HT1080 (cell line): ENCODE measurements at places on chromosomes 3 and 15. TPM values are rescaled to one million over a fixed set of nuclear protein-coding genes. Genes with fewer than 3 reads are reported as not detected.

GRCh38 chr3:861721-862120, 231.1 kb upstream of the CNTN6 start:
- DNase-seq = no peak

- peak; percentile 84 for DNase-seq
Measured at GRCh38 chr3:117997201-117998049, 1037.2 kb downstream of the IGSF11 start.

GRCh38 chr3:110903771-110904519, 167.7 kb upstream of the NECTIN3 start:
- no peak for DNase-seq

- no peak for DNase-seq
Measured at GRCh38 chr15:75195122-75195765, 6.4 kb upstream of the C15orf39 start.

DNA sequence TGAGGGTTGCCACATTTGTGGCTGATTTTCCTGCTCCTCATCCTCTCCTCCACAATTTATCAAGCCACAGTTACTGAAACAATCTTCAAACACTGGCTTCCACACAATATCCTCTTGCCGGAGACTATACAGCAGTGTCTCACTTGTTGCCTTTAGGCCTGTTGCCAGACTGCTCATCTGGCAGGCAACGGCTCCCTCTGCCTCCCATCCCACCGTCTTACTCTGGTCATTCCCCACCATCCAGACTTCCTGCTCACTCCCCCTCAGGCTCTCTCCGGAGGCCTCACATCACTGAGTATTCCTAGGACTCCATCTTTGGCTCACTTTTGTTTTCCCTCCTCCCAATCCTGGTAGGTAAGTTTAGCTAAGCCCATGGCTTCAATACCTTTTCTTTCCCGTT, 301.9 kb downstream of the IL20RB start:
- DNase-seq = peak; percentile 54

- DNase-seq = no peak
Measured at GRCh38 chr3:128443771-128444170, 22.9 kb downstream of the DNAJB8 start.

- DNase-seq = peak; percentile 72
Measured at GRCh38 chr3:194296454-194297263, 54.5 kb downstream of the CPN2 start.

NEIL1 gene
- 0.60 TPM in 1 of 2 replicates, not detected in the other for total RNA-seq

CNTN6 gene
- 0.11 TPM in 1 of 2 replicates, not detected in the other for total RNA-seq

GOLGA6L7 gene
- not detected in 2 replicates for total RNA-seq

NRROS gene
- 4.0 and 7.1 TPM in 2 replicates for total RNA-seq
